Stimulated activated CD4-positive, alpha-beta T cell treated with anti-CD3 and anti-CD28 coated beads, Interleukin-4, amount 100 ng/mL, for 48 hours (primary cell): ENCODE measurements at places on chromosomes 1 and 21.

- no peak for DNase-seq
Measured at GRCh38 chr1:245209658-245210435, 55.1 kb downstream of the KIF26B start.

- DNase-seq, result no peak
Measured at GRCh38 chr1:6612641-6613360, 730 bp upstream of the PHF13 start.

- no peak for DNase-seq
Measured at GRCh38 chr1:10965546-10966226, 46.8 kb upstream of the TARDBP start.

DNA sequence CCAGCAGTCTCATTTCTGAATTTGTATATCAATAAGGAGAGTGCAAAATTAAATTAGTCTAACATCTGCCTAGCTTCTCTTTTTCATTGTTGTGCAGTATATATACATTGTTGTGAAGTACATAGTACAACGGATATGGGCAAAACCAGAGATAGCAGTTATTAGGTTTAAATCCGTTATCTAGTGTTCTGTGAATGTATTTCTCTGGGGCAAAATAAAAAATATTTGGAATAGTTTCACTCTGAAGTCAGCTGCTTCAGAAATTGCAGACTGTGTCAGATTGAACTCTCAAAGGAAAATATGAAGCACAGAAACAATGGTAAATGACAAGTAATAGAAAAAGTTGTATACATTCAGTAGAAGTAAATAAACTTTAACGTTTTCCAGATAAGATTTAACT is 836.5 kb upstream of the CXADR start:
- DNase-seq, result no peak

DNA sequence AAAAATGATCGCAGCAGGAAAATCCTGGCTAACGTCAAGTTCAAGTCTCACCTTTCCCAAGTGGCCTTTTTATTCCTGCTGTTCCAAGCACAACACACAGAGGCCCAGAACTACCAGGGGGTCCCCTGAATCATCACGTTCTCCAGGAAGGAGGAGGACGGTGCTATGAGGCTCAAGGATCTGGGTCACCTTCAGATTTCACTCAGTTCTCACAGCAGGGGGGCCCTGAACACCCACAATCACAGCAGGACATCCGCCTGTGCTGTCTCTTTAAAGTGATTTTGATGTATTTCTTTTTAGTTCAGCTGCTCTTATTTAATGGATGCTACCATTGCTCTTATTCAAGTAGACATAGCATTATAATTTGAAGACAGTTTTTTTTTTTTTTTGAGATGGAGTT is 173.4 kb downstream of the HUNK start:
- no peak for DNase-seq

DNA sequence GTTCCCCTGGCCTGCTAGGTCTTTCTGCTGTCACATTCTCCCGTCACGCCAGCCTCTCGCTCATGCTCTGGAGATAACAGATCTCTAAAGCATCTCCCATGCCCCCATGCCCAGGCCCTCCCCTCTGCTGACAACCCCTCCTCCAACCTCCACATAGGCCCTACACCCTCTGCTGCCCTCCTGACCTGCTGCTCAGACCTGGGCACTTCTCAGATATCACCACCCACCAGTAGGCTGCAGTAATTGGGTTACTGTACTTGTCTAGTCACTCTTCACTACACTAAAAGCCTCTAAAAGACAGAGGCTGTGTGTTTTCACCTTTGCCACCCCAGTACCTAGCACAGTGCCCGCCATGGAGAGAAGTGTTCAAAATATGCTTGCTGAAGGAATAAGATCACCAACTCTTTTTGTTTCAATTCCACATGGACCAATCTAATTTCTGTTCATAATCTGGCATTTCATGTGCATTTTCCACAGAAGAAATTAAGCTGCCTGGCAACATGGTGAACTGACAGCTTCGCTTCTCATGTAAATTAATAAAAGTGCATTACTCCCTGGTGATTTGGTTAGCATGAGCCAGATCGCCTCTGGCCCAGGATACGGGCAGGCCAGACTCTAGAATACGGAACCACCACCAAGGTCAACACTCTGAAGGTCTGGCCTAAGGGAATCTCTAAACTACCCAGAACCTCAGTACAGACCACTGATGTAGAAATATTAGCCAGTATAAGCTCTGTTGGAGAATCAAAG is 20.7 kb downstream of the LBR start:
- no peak for DNase-seq
